Stimulated activated naive CD4-positive, alpha-beta T cell treated with Interleukin-2 at 50 U/mL for 16 hours (primary cell): ENCODE measurements at places on chromosomes 2 and 18.

GRCh38 chr2:25784404-25784803 lies 93.9 kb downstream of the ASXL2 start:
- no peak for DNase-seq

DNA sequence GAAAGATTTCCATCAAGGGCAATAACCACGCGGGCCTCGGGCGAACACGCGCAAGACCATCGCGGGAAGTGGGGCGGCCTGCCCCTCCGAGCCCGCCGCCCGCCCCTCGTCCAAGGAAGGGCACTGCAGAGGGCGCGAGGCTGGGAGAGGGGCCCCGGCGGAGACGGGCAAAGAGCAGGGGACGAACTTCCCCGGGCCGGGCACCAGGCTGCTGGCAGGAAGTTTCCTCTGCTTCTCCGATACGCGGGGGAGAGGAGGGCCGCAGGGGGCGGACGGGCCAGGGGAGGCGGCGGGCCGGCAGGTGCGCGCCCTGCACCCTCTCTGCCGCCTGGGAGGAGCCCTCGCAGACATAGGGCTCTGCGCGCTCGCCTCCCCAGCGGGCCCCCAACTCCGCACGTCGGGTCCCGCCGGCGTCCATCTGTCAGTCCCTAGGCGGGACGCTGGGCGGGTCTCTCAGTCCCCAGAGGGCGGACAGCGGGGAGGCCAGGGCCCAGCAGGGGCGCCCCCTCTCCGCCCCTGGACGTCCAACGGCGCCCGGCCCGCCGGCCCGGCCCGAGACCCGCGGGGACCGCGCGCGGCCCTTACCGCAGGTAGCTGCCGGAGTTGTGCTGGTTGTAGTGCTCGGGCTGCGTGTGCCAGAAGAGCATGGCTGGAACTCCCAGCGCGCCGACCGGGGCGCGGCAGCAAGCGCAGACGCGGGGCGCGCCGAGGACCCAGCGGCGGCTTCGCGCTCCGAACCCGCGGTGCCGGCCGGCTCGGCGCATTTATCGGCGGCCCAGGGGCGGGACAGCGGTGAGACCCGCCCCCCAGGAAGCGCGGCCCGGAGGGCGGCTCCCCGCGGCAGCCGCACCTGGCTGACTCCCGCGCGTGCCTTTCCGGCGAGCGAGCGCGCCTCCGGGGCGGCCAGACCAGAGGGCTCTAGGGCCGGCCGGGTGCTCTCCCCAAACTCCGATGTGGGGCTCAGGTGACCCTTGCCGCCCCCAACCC lies at the start of gene TFCP2L1:
Gene TFCP2L1 (minus strand): TSS at position 740 of the 987 bp plus-strand sequence. CDS start 93 bp downstream, at position 647.
- no peak for DNase-seq

GRCh38 chr2:195662138-195662537 lies 5.1 kb downstream of the SLC39A10 start:
- no peak for DNase-seq

DNA sequence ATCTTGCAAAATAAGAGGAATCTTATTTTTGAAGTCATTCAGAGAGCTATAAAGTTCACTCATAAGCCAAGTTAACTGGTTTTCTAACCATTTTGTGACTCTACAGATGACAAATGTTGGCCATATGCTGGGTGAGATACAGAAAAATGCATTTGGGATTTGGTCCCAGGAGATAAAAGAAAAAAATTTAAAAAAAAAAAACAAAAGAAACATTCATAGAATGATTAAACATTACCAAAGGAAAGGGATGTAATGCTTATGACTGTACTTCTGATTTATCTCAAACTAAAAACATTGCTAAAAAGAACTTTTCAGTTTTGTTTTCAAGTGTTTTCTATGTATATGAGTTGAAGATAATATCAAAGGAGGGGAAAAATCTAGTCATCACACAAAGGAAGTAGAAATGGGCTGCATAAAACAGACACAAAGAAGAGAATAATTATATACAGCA lies 43.1 kb downstream of the PELI1 start:
- no peak for DNase-seq

DNA sequence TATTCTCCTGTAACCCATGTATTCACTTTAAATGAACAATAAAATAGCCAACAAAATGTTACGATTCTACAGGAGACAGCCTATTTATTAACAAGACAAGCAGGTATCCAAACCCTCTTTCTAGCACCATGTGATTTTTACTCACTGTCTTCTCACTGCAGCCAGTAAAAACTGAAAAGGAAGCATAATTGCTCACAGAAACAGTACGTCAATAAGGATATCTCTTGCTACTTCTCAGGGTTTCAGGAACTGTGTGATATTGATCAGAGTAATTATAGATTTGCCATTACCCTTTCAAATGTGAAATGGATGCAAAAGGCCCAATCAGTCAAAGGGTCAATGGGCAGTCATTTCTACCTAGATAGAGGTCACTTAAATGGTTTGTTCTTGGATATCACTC lies 1473.8 kb upstream of the DDX18 start:
- DNase-seq: no peak

GRCh38 chr2:12649602-12650400 lies 66.9 kb upstream of the TRIB2 start:
- DNase-seq: no peak

GRCh38 chr18:45243340-45244110 lies 371.8 kb upstream of the SLC14A2 start:
- no peak for DNase-seq

GRCh38 chr18:58865701-58866065 lies 1.0 kb downstream of the ZNF532 start:
- no peak for DNase-seq

GRCh38 chr18:77069482-77069881 lies 63.1 kb downstream of the MBP start:
- no peak for DNase-seq

- DNase-seq: no peak
These were observed 22.1 kb downstream of the TTLL4 start for GRCh38 chr2:218732761-218733158.

GRCh38 chr18:59971871-59972428 lies 72.2 kb downstream of the PMAIP1 start:
- no peak for DNase-seq

DNA sequence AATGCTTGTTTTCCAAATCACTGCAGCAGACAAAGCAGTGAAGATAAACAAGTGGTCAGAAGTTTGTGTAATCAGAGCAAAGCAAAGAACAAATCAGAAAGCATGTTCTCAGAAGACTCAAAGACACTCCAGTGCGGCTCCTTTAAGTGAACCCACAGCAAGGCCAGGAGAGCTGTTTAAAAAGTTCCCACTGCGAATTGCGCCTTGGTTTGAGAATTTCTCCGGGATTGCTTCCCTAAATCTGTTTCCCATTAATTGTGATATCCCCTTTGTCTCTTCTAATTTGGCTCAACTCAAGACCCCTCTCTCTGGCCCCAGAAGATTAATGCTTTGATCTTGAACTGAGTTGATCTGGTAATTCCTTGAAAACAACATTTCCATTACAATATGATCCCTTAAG lies 122.4 kb upstream of the BCL2L11 start:
- no peak for DNase-seq

GRCh38 chr2:136117909-136118818 lies at the start of gene CXCR4:
CXCR4 (minus strand) TSS chr2:136118149; CDS start chr2:136118060, 89 bp downstream.
- peak; percentile 80 for DNase-seq

- DNase-seq: no peak
These were observed 419.4 kb downstream of the DCDC2C start for GRCh38 chr2:4122726-4123125.

GRCh38 chr2:85769236-85769982 lies 15.6 kb downstream of the ATOH8 start:
- DNase-seq: no peak

DNA sequence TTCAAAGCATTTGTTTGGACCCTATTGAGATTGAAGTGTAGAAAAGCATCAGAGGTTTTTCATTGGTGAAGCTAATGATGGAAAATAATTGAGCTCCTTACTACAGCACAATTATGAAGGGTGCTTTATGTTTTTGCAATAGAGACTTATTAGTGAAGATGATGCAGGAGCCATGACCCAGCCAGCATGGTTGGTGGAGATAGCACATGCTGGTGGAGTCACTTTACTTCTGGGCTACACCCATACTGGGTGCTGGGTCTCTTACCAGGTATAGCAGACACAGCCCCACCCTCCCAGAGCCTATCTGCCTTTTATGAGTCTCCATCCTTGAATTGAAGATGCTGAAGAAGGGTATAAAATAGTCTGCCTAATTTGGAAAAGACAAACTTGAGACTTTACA lies 3.6 kb downstream of the ACP1 start:
- DNase-seq: no peak

- no peak for DNase-seq
These were observed 629.6 kb upstream of the FANCL start for GRCh38 chr2:58870704-58871103.

DNA sequence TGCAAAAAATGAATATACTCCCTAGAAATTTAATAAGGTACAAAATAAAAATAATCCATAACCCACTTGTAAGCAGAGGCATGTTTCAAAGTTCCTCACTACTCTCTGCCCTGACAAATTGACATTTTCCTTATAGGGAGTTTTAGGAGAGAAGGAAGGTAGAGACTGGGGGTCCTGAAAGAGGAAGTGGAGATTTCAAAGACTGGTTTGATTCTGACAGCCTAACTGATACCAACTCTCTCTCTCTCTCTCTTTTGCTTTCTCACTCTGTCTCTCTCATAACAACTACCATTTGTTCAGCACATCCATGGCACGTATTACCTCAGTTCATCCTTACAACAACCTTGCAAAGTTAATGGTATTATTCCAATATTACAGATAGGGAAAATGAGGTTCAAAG lies 18.6 kb downstream of the FZD7 start:
- no peak for DNase-seq
